ENCODE measurements at places on chromosomes 5 and 9. TPM values are rescaled to one million over a fixed set of nuclear protein-coding genes. Genes with fewer than 3 reads are reported as not detected.

DNA sequence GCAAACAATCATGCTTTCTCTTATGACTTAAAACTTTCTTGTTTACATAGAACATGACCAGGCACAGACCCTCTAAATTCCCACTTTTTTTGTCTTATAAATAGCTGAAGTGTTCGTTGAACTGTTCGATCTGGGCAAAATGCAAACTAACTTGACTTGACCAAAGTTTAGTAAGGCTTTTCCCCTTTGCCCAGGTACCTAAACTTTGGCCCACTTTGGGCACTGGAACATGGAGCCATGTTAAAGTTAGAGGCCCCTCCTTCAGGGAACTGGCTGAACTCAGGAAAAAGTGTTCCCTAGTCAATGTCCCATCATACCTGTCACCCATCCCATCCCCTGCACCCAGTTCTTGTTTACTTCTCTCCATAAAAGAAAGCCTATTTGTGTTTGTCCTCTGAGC lies 9.4 kb upstream of the AMACR start:
- no peak overlapping the region for H3K27ac ChIP-seq
- no peak overlapping the region for H3K4me3 ChIP-seq
- H3K36me3 ChIP-seq, result no peaks in the 10 kb centered on the region
- no peak for DNase-seq
- no peaks in the 10 kb centered on the region for H3K4me1 ChIP-seq

DNA sequence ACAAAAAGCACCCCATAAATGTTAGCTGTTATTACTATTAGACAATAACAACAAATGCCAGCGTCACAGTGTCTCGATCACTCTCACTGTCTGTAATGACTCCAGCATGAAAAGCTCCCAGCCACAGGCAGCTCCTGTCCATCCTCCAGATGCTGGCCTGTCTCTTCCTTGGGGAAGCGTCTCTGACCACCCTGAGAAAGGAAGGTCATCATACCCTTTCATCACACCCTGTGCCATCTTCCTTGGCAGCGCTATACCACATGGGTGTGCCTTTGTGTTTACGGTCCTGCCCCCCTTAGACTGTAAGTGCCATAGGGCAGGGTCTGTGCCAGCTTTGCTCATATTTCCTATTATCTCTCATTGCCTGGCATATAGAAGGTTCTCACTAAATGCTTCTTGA lies 90.6 kb downstream of the PRRT1B start:
- no peaks in the 10 kb centered on the region for H3K27me3 ChIP-seq
- no peak overlapping the region for H3K4me3 ChIP-seq
- no peak for DNase-seq
- H3K4me1 ChIP-seq, result peaks cover 13% of the 10 kb centered on the region
- no peaks in the 10 kb centered on the region for H3K36me3 ChIP-seq

DNA sequence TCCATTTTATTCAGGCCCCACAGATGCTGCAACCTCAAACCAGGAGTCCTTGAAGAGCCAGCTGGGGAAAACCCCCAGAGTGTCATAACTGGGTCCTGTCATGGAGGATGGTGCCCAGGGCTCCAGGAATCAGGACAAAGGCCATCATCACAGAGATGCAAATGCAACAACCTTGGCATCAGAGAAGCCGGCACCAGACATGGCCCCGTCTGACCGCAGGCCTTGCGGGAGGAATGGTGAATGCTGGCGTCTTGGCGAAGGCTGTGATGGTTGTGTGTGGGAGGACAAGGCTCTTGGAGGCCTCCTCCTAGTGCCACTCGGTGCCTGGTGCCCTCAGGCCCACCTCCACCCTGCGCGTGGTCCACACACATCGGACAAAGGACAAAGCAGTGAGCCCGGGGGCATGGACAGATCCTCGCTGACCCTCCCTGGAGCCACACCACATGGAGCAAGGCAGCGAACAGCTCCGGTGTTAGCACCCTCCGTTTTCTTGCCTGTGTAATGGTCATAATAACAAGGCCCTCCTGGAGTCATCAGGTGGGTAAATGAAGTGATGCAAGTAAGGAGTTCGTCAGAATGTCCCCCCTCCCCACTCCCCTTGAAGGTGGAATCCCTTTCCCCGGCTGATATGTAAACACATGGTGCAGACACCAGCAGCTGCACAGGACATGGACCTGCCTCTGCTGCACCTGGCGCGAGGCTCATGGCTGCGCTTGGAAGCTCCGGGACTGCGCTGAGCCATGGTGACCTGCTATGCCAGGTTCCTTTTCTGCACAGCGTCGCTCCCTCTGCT lies 380.7 kb downstream of the IRX2 start:
- no peak for DNase-seq
- H3K4me1 ChIP-seq, result no peaks in the 10 kb centered on the region
- H3K36me3 ChIP-seq, result no peaks in the 10 kb centered on the region
- H3K4me3 ChIP-seq, result no peak overlapping the region
- H3K27me3 ChIP-seq, result no peaks in the 10 kb centered on the region

DNA sequence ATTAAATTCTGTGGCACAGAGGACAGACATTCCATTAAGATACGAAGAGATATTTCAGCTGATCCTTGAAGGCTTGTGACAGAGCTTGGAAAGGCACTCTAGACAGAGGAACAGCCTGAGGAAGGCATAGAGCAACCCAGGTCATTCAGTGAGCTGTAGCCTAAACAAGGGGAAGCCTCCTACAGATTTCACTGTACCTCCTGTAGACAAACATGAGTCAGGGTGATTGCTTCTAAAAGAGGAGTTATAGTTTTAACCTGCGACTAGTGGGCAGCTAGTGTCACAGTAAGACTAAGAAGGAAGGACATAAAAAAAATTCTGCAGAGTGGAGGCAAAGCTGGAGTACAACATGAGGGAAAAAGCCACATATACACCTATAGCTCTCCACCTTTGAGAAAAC lies 43.5 kb upstream of the ANKDD1B start:
- DNase-seq, result no peak
- peaks cover 22% of the 10 kb centered on the region for H3K4me1 ChIP-seq

DNA sequence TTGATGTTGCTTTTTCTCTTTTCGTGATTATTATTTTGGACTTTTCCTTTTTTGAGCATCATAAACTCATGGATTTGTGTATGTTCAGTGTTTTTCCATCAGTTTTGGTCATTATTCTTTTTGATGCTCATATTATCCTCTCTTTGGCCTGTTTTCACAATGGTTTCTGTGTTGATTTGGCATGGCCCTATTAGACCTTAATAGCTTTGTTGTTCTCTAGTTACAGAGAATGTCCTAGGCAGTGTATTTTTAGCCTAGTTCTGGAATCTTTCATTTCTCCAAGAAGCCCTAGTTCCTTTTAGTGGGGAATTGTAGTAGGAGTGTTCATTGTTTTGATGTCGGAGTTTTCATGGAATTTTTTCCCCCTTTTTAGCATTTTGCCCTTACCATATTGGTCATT lies 41.3 kb upstream of the ROPN1L start:
- H3K27me3 ChIP-seq, result no peaks in the 10 kb centered on the region
- peak overlapping the region; percentile 13 for H3K27ac ChIP-seq
- no peak overlapping the region for H3K4me3 ChIP-seq
- no peaks in the 10 kb centered on the region for H3K36me3 ChIP-seq
- no peak for DNase-seq

DNA sequence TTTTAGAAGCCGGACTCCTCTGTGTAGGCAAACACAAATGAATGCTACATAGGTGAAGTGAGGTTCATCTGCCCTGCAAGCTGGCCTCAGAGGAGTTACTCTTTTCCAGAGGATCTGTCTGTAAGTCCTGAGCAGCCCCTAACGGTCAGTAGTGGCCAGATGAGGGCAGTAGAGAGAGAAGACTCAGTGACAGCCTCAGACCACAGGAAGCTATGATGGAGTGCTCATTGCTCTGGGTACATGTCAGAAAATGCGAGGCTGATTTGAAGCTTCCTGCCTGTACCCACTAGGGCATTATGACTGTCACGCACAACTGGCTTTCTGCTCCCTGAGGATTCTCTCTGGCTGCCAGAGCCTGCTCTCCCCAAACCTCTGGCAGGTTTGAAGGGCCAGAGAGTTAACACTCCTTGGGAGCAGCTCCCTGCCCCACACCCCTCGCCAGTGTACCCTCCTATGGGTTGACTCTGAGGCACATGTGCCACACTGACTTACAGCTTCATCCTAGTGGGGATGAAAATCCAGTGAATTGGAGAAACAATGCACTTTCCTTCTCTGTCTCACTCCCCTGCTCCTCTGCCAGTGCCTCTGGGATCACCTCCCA lies 141.5 kb downstream of the GABRG2 start:
- H3K4me3 ChIP-seq, result no peak overlapping the region
- no peaks in the 10 kb centered on the region for H3K36me3 ChIP-seq
- peak; percentile 47 for DNase-seq
- no peak overlapping the region for H3K27ac ChIP-seq
- H3K4me1 ChIP-seq, result no peaks in the 10 kb centered on the region
- no peaks in the 10 kb centered on the region for H3K27me3 ChIP-seq

The ACOT12 gene
- total RNA-seq, result not detected

GRCh38 chr9:124934290-124934689 lies 6.6 kb downstream of the GOLGA1 start:
- H3K4me1 ChIP-seq, result no peaks in the 10 kb centered on the region
- no peak for DNase-seq
- H3K36me3 ChIP-seq, result peaks cover 1% of the 10 kb centered on the region
- H3K27ac ChIP-seq, result no peak overlapping the region
- H3K27me3 ChIP-seq, result no peaks in the 10 kb centered on the region

DNA sequence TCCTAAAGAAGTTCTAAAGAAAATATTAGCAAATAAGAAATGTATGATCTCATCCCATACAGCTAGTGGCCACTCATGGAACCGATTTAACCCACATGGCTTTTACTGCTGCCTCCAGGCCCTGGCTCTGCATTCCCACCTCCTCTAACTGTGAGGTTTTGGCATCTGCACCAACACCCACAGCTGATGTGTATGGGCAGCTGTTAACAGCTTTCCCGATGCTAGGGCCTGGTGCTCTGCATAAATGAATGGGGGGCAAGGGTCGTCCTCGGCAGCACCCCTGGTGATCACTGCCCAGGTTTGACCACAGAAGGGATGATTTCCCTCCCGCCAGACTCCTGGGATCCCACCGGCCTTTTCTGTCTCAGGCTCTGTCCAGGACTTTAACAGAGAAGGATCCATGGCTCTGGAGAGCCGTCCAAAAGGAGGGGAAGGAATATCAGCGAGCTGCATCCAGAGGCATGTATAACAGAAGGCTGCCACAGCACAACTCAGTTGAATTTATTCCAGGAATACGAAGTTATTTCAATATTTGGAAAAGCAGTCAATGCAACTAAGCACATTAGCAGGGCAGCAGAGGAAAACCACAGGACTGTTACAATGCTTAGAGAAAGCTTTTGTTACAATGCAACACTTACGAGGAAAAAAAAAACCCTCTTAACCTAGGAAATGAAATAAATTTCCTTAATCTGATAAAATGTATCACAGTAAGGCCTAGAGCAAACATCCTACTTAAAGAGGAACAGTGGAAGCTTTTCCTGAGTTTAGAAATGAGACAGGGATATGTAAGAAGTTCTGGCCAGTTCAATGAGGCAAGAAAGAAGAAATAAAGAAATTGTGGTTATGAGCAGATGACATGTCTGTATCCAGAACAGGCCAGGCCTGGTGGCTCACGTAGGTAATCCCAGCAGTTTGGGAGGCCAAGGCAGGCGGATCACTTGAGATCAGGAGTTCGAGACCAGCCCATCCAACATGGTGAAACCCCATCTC lies 63.1 kb downstream of the NACC2 start:
- no peak for DNase-seq
- no peak overlapping the region for H3K27ac ChIP-seq
- H3K27me3 ChIP-seq, result no peaks in the 10 kb centered on the region

The MIGA2 gene
- total RNA-seq, result 245 TPM

The SHISAL2B gene
- total RNA-seq, result not detected

GRCh38 chr9:79604921-79605562 lies 33.3 kb downstream of the TLE4 start:
- no peaks in the 10 kb centered on the region for H3K27me3 ChIP-seq
- no peak overlapping the region for H3K4me3 ChIP-seq
- no peaks in the 10 kb centered on the region for H3K36me3 ChIP-seq
- no peak overlapping the region for H3K27ac ChIP-seq
- no peak for DNase-seq
- no peaks in the 10 kb centered on the region for H3K4me1 ChIP-seq

GRCh38 chr5:133754575-133755169 lies 142.3 kb upstream of the FSTL4 start:
- DNase-seq, result peak; percentile 17
- no peaks in the 10 kb centered on the region for H3K4me1 ChIP-seq
- H3K4me3 ChIP-seq, result no peak overlapping the region
- H3K36me3 ChIP-seq, result no peaks in the 10 kb centered on the region

GRCh38 chr5:126615286-126615685 lies 14.5 kb downstream of the PHAX start:
- DNase-seq, result no peak
- peaks cover 22% of the 10 kb centered on the region for H3K36me3 ChIP-seq
- no peaks in the 10 kb centered on the region for H3K27me3 ChIP-seq
- no peak overlapping the region for H3K4me3 ChIP-seq
- no peak overlapping the region for H3K27ac ChIP-seq

The HMMR gene
- 5.7 TPM for total RNA-seq

- peak; percentile 88 for DNase-seq
- H3K36me3 ChIP-seq, result no peaks in the 10 kb centered on the region
- H3K27ac ChIP-seq, result peak overlapping the region; percentile 100
Observed at GRCh38 chr9:70411930-70412831, 2.3 kb downstream of the KLF9 start.

The GRXCR2 gene
- total RNA-seq, result not detected

GRCh38 chr9:99309141-99309939 lies 87.3 kb downstream of the SEC61B start:
- no peaks in the 10 kb centered on the region for H3K27me3 ChIP-seq
- H3K36me3 ChIP-seq, result no peaks in the 10 kb centered on the region
- no peak overlapping the region for H3K27ac ChIP-seq
- no peak for DNase-seq
- no peaks in the 10 kb centered on the region for H3K4me1 ChIP-seq

DNA sequence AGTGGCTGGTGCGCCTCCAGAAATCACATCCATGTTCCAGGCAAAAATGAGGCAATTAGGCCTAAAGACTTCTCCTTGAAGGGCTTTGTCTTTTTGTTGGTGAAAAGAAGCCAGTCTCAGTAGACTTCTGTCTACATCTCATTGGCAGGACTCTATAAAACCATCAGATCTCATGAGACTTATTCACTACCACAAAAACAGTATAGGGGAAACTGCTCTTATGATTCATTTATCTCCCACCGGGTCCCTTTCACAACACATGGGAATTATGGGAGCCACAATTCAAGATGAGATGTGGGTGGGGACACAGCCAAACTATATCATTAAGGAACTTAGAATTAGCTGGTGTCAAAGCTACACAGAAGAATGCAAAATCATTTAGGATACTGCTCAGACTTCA lies 77.7 kb upstream of the SNX2 start:
- no peaks in the 10 kb centered on the region for H3K4me1 ChIP-seq
- H3K27me3 ChIP-seq, result no peaks in the 10 kb centered on the region
- H3K36me3 ChIP-seq, result no peaks in the 10 kb centered on the region
- no peak overlapping the region for H3K27ac ChIP-seq
- no peak overlapping the region for H3K4me3 ChIP-seq

- peaks cover 5% of the 10 kb centered on the region for H3K27me3 ChIP-seq
- H3K4me3 ChIP-seq, result no peak overlapping the region
- no peak for DNase-seq
- no peak overlapping the region for H3K27ac ChIP-seq
- no peaks in the 10 kb centered on the region for H3K4me1 ChIP-seq
Observed at GRCh38 chr9:113143432-113144227, 7.2 kb upstream of the SLC31A2 start.

The DAB2 gene
- 34.4 TPM for total RNA-seq

Measured in transverse colon (tissue), 4 donors.